Stimulated activated naive CD8-positive, alpha-beta T cell treated with anti-CD3 and anti-CD28 coated beads, Interleukin-15, Interleukin-2, amounts not matched to agents 100 U/mL and 50 U/mL, for 24 hours (primary cell): ENCODE measurements at places on chromosomes 3 and 15.

GRCh38 chr3:167887096-167887495, 151.6 kb downstream of the SERPINI1 start:
- no peak for DNase-seq

DNA sequence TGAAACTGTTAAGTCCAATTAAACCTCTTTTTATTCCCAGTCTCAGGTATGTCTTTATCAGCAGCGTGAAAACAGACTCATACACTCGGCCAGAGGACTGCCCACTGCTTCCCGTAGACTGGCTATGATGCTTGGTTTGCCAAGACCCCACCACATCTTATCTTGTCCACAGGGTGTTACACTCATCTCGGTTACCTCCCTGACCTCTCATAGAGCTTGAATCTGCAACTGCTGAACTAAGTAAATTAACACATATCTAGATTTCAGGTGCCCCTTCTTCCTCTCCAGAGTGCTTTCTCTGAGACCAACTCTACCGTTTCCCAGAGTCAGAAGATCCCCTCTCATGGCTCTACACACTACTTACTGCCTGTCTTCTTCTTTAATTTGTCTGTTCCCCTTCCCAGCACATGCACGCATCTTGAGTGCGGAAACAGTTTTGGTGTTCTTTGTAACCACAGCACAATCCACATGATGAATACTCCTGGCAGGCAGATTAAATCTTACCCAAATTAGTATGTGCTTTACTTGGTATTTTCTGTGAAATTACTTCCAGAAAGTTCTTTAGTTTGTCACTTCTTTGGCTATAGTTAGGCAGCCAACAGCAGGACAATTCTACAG, 49.7 kb downstream of the CD200 start:
- no peak for DNase-seq

DNA sequence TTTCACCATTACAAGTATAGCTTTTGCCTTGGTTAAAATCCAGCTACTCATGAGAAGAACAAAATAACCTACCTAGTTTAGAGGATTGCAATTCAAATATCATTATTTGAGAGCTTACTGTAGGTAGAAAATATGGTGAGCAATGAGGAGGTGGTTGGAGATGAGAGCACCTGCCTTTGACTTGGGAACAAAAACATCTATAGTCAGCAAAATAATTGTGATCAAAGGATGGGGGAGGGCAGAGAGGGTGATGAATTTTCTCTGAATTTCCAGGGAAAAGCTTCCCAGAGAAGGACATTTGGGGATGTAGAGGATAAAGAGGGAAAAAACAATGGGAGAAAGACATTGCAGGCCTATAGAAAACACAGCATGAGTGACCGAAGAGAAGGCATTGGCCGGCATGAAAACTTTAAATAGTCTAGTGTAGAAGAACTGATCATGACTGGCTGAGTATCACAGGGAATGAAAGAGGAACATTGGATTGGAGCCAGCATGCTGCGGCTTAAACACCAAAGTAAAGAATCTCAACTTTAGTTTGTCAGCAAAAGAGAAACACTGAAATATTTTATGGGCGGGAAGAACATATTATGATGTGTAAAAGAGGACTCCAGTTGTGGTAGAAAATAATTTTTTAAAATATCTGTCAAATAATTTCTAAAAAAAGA, 581.3 kb downstream of the UNC13C start:
- no peak for DNase-seq

DNA sequence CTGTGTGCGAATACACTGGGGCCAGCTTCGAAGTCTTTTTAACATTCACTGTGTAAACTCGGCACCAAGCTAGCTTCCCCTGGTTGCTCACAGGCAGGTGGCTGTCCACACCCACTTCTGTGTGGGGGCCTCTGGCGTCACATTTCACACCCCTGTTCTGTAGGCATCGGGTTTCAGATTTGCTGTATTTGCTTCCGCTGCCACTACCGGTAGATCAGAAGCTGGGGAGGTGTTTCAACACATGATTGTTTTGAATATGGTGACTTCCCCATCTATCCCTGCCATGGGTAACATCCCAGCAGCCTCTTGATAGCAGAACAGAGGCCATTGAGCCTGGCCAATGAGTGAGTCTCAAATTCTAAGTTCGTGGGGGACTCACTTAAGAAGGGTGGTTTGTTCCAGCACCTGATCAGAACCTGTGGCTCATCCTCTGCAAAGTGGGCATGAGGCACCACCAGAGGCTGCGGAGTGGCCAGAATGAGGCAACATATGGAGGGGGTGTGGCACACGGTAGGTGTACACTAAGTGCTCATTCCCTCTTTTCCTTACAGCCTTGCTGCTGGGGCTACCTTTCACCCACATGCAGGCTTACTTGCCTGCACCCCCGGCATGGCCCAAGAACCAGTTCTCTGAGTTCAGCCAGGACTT, 61.5 kb downstream of the IQSEC1 start:
- DNase-seq, result peak; percentile 83

DNA sequence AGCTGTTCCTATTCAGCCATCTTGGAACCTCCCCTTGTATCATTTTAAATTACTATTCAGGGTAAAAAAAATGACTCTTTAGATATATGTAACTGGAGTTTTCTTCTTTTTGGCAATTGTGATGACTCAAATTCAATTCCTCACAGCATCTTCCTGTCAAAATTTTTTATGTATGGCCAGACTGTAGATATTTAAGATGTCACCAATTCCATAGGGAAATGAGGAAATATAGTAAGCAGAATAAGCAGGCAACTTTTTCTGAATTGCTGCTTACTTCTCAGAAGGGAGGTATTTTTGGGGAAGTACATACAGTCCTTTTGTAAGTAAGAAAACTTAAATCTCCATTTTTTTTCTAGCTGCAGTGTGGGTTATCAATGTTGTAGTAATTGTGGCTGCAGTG, 28.8 kb downstream of the EAF2 start:
- DNase-seq, result no peak

DNA sequence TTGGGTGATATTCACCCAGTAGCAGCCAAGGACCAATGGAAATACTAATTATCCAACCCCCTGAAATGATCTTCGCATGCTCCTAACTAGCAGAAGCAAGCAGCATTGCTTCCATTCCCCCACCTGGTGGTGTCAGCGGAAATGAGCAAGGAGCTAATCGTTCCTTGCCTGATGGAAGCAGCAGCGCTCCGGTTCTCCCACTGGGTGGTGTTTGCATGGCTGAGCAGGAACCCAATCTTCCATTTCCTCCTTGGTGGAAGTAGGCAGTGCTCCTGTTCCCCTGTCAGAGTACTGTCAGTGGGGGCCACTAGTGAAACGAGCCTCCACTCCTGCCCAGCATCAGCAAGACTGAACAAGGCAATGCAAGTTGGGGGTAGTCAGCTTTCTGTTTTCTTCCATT, 311.5 kb downstream of the CACNA2D3 start:
- DNase-seq, result no peak

DNA sequence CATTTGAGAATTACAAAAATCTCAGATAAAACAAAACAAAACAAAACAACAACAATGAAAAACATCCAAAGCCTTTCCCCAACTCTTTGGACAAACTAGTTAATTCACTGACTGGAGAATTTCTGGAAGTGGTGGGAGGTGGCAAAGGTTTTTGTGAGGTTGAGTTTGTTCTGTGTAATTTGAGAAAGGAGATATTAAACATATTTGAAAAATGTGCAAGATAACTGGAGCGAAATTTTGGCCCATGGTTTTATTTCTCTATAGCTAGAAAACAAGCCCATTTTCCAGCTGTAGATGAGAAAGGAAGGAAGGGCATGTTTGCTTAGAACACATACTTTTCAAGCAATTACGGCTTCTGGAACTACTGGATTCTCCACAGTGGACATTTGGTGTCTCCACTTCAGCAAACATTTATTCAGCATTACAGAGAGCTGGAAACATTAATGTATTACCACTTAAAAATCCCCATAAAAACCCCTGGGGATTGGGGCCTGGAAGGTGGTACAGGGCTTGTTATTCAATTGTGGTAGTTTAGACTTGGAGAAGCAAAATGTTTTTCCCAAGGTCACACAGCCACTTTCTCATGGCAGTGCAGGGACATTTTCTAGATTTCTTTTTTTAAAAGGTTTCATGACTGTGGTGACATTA, 135.8 kb downstream of the THSD4 start:
- DNase-seq, result no peak

GRCh38 chr15:72005483-72005882, 112.5 kb downstream of the MYO9A start:
- DNase-seq, result no peak

DNA sequence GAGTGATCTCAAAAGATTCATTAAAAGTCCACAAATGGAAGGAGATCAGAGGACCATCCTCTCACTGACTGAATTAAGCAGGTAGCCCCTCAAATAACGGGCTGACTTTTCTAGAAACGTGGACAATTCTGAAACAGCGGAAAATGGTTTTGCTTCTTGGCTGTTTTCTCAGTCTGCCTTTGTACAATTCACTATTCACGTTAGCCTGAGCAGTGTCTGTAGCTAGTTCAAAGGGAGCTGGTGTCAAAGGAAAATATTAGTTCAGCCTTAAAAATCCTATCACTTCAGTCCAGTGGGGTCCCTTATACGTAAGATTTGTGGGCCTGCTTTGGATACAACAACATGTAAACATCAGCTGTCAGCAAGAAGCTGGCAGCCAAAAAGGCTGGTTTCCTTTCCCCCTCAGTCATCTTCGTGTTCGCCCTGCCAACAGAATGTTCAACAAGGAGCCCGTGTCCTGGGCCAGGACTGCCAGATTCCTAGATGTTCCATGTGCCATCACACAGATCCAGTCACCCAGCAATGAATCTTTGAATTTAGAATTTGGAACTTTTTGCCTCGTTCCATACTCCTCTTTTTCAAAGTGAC, 19.3 kb downstream of the LMCD1 start:
- no peak for DNase-seq

DNA sequence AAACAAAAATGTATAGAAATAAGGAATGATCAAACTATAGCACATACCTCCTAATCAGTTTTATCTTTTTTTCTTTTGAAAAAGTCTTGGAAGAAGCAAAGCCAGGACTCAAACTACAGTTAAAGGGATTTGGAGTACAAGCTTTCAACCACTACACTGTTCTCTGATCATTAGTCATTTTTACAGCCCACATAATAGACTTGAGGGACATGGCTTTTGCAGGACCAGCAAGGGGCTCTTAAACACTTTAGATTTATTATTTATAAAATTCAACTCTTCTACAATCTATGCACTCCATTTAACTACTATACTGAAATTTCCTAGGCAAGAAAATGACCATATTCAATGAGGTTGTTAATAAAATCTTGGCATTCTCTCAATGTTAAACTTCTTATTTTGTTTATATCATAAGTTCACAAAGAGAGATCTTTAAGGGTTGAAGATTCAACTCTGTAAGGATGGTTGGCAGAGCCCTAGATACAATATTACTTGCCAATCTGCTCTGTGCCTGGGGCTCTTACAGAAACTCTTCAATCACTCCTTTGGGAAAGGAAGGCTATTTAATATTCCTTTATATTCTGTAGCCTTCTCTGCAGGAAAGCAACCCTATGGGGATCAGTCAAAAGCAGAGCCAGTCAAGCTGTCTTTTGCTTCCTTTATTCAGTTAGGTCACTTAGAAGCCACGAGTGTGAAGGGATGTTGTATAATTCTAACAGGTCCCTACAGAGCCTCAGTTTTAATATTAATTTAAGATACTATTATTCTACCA, 557.7 kb upstream of the SGO1 start:
- no peak for DNase-seq

- DNase-seq, result peak; percentile 39
Observed at GRCh38 chr3:188683032-188683521, 488.7 kb upstream of the TPRG1 start.

DNA sequence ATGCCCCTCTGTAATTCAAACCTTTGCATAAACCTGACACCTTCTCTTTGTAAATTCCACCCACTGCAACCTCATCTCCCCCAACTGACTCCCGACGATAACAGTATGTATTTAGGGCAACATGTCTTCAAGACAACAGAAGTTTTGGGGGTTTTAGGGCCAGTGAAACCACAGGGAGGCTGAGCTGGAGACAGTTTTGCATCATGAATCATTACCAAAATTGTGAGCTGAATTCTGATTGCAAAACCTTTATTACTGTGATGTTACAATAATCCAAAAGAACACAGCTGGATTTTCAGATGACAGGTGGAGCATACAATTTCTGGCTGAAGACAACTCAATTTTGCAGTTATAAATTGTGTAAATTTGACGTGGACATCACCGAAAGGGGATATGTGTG, 281.3 kb upstream of the TTC14 start:
- no peak for DNase-seq

GRCh38 chr15:81309647-81310450, 14.1 kb downstream of the STARD5 start:
- no peak for DNase-seq

- DNase-seq, result no peak
Observed at GRCh38 chr3:16053794-16054193, 120.7 kb upstream of the GALNT15 start.
